ENCODE measurements at places on chromosomes 2 and 18.

GRCh38 chr2:29549069-29549380, 372.4 kb downstream of the ALK start:
- DNase-seq = no peak

DNA sequence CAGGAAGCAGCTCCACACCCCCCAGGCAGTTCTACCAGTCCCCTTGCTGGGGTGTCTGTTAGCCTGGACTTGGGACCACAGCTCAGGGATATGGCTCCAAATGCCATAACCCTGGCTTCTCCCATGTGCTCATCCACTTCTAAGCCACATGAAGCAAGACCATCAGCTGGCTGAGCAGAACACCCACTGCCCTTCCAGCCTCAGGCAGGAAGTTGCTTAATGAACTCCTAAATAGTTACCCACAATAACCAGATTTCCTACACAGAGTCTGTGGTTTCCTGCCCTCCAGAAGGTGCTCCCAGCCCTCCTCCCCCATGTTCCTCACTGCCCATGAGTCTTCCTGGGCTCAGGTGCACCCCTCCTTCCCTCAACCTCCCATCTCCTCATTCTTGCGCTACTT, 98.3 kb upstream of the EPC2 start:
- no peak for DNase-seq

GRCh38 chr2:240925568-240926515, 19.7 kb downstream of the CROCC2 start:
- DNase-seq = no peak

GRCh38 chr2:238509151-238509835, 82.6 kb downstream of the ASB1 start:
- no peak for DNase-seq

GRCh38 chr2:156471762-156472161, 35.6 kb downstream of the GPD2 start:
- no peak for DNase-seq

DNA sequence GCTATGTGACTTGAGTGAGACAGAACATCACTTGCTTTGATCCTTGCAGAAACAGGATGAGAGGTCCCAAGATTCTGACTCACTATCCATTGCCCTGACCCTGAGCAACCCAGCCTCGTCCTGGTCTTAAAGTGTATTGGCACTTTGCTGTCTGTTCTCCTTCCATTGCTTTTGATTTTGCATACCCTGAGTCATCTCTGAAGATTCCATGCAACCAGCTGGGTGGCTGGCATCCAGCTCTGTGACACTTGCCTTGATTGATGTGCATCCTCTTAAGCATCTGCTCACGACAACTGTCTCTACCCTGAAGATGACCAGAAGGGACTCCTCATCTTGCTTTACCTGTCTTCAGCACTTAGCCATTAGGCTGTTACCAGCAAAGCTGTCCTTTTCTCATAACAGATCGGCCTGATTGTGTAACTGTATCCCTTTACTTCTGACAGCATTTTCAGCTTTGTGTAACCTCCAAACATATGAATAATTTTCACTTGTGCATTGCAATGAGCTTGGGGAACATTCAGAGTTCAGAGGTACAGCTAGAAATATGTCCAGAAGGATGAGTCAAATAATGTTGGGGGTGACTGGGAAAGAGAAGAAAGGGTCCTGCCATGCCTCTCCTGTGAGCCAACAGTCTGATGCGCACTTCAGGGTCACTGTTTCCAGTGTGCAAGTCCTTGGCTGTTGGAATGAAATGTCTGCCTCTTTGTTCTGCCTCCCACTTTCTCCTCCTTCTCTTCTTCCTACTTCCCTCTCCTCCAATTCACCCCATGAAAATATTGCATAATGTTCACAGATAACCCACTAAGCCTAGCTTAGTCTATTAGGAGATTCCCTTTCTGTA, 249.7 kb upstream of the OSR1 start:
- DNase-seq = no peak

DNA sequence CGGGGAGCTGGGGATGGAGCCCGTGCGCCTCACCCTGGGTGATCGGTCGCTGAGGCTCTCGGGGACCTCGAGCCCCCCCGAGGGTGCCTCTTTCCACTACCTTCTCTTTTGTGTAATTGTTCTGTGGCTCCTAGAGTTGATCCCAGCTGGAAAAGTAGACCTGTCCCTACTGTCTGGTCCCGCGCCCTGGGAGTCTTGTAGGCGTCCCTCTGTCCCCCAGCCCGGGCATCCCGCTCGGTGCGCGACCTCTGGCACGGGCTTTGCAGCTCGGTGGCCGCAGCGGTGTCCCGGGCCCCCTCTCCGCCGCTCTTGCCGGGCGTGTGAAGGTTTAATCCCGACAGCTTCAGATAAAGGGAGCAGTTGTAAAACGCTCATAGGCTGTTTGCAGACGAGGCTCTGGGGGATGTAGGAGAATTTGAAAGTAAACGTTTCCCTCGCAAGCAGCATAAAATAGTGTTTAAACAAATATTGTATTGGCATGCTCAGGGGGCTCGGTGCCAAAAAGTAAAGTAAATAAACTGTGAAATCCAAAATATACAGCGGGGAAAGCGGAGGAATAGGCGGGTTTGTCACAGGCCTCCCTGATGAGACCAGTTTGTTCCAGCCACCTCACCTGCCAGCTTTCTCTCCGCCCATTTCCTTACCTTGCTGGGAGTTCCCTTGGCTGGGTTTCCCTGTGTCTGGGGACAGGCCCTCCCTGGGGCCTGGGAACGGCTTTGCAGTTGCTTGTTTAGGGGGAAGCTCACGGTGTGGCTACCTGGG, 1.9 kb downstream of the GLI2 start:
- no peak for DNase-seq

GRCh38 chr2:155574941-155575340, 757.6 kb downstream of the NR4A2 start:
- no peak for DNase-seq

DNA sequence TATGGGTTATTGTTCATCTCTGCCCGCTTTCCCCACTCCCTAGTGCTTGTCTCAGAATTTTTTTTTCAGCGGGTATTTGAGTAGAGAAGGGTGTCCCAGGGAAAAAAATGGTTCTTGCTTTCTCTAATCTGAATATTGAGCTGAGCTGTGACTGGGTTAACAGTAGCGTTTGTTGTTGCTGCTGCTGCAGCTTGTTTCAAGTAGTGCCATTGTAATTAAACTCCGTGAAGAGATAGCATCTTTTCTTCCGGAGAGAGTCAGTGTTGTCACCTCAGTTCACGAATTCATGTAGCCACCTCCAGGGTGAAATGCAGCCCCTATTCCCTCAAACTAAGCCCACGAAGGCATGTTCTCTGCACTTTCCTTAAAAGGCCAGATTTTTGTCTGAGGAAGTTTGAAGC, 1.5 kb upstream of the AAK1 start:
- peak; percentile 64 for DNase-seq

GRCh38 chr2:239818086-239818485, 207.1 kb downstream of the NDUFA10 start:
- no peak for DNase-seq

DNA sequence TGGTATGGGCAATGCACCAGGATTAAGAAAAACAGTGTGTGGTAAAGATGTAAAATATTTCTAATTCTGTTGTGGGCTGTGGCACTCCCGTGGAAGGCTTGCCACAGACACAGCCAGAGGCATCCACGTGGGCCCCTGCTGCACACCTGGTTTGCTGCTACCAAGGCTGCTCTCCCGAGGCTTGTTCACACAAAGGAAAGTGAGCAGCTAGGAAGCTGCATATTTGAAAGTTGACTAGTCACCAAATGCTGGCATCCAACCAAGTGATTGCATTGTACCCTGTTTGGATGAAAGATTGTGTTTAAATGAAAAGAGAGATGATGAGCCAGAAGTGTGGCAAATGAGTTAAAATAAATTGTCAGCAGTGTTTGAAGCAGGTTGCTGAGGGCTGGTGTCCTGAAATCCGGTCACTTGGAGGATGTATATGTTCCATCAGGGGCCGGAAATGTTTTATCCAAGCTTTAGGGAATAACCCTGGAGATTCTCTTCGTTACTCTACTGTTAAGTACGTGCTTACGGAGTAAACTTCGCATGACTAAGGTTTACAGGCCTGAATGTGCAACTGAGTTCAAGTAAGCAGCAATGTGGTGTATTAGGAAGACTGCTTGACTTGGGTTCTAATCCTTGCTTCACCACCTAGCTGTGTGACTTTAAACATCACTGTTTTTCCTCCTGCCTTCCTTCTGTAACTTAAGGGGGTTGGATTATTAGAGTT, 86.1 kb downstream of the MSH2 start:
- DNase-seq = no peak

DNA sequence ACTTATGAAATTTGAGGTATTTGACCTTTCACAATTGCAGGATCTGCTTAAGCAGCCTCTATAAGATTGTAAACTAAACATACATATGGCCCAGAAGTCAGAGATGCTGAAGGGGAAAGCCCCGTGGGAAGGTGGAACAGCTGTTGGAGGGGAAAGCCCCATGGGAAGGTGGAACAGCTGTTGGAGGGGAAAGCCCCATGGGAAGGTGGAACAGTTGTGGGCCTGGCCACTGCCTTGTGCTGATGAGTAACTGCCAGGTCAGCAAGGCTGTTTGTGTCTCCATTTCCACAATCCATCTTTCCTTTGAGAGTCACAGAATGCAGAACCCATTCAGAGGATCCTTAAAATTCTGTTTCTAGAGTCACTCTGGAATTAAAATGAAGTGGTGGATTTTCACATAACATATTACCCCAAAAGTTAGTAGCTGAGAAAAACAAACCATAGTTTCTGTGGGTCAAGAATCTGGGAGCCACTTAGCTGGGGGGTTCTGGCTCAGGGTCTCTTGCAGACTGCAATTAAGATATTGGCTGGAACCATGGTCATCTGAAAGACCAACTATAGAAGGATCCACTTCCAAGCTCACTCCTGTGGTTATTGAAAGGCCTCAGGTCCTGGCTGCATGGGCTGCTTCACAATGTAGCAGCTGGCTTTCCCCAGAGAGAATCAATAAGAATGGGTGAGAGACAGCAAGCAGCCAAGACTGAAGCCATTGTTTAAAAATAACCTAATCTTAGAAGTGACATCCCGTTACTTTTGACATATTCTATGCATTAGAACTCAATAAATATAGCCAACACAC, 86.6 kb upstream of the CAVIN2 start:
- DNase-seq = no peak

DNA sequence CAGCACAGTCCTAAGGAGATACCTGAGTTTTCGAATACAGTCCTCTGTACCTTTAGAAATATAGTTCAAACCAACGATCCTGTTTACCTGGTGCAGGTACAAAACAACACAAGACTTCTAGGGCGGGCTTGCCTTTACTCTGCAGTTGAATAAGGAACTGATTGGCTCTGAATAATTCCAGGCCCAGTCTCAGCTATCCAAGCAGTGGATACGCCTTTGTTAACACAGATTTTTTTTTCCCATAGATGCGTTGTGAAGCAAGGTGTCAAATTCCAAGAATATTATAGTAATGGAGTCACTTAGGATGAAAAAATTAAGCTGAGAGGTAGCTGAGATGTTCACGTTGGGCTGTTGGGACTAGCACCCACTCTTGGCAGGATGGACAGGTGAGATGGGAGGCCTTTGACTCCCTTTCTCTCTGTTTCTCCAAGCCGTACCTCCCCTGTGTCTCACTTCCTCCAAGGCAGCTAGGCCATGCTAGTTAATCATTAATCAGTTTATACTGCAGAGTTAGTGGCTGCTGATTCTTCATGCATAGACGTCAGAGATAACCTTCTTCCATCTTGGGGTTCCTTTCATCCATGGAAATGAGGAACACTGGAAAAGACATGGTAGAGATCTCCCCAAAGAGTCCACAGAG, 380.8 kb upstream of the ACVR2A start:
- no peak for DNase-seq

GRCh38 chr2:226403369-226403768, 396.3 kb downstream of the IRS1 start:
- DNase-seq = no peak

GRCh38 chr2:129763966-129764365, 215.5 kb upstream of the RAB6C start:
- DNase-seq = no peak

GRCh38 chr2:98935777-98936352, at the start of gene CRACDL:
Gene CRACDL (minus strand): TSS chr2:98936225. CDS start chr2:98846800, 89,425 bp downstream.
- DNase-seq = no peak

GRCh38 chr2:143081616-143082015, 47.6 kb upstream of the ARHGAP15 start:
- DNase-seq = no peak

Data from immature natural killer cell (primary cell).